ENCODE measurements at places on chromosomes 2 and 18.

DNA sequence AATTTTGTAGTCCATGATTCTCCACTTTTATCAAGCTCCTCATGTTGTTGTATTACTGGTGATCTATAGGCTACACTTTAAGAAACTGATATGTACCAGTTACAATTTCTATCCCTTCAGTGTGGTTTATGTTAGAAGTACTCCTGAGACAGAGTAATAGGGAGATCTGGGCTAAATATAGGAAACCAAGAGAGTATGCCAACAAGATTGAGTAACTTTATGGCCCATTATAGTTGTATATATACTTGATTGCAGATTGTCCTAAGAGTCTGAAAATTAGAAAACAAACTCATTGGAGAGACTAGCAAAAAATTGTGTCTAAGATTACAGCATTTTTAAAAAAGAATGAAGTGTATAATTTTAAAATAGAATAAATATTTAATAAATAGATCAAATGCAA lies 605.6 kb downstream of the XIRP2 start:
- no peak for DNase-seq

- DNase-seq: no peak
Measured at GRCh38 chr2:30867385-30867784, 60.1 kb upstream of the CAPN13 start.

GRCh38 chr2:237171396-237171795 lies 85.7 kb downstream of the COPS8 start:
- DNase-seq: no peak

DNA sequence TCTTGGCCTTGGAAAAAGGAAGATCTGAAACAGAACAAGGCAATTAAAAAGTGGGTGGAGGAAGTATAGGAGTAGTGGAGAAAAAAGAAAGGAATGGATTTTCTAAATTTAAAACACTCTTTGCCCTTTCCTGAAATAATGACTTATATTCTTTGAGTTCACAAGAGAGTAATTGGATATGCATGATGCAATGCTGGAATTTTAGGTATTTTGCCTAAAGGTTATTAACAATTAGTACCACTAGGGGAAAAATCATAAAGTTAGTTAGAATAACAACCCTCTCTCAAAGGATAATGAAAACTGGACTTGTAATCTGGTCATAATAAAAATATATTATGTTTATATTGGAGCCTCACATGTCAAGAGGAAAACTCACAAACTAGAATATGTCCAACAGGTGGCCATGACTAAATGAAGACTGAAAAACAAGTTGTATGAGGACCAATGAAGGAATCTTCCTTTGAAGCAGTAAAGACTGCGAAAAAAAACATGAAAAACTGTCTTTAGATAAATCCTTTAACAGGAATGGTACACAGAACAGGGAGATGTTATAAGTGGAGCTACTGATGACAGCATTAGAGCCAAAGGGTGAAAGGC lies 281.8 kb downstream of the NCKAP5 start:
- no peak for DNase-seq

- DNase-seq: no peak
Measured at GRCh38 chr2:17430326-17430725, 87.9 kb downstream of the RAD51AP2 start.

- no peak for DNase-seq
Measured at GRCh38 chr18:53745224-53745967, 479.1 kb downstream of the MBD2 start.

GRCh38 chr2:16881122-16881521 lies 215.5 kb upstream of the CYRIA start:
- no peak for DNase-seq

- no peak for DNase-seq
Measured at GRCh38 chr2:47050762-47051161, 104.3 kb downstream of the STPG4 start.

DNA sequence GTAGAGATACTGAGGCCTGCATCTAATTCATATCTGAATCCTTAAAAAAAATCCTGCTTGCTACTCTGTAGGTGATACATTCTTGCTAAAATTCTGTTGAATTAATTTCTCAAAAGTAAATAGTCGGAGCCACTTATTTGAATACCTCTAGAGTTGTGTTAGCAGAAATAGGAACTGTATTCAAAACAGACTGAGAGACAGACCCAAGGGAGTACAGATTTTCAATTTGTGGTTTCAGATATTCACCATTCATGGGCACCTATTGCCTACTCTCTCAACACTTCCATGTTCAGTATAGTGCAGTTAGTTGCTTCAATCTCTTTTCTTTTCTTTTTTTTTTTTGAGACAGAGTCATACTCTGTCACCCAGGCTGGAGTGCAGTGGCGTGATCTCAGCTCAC lies 46.6 kb upstream of the CTLA4 start:
- no peak for DNase-seq

DNA sequence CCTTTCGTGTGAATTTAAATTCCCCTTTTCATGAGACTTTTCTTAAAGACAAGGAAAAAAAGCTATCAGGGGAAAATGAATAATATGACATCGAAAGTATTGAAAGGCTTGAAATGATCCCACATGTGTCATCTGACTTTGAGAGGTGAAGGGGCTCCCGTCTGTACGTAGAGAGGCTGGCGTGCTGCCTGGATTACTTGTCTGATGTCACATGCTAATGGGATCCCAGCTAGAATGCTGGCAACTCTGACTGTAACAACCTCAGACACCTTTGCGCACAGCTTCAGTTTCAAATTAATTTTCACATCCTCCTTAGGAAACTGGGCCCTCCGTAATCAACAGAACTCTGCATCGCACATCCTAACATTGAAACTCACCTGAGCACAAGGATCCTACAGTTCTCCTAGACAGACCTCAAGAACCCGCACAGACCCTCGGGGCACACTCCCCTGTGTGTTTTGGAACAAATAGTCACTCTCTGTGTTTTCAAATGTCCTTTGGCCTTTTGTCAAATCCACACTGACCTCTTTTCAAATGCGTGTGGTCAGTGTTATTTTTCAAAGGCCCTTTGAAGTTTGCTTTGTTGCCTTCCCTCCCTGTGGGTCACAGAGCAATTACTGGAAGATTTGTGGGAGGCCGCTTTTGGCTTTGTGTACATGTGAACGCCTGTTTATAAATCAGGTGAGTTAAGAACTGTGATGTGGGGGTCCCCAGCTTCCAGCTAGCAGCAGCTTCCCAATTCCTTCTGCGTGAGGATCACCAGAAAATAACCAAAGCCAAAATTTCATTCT lies 65.9 kb downstream of the IL1R2 start:
- peak; percentile 46 for DNase-seq

DNA sequence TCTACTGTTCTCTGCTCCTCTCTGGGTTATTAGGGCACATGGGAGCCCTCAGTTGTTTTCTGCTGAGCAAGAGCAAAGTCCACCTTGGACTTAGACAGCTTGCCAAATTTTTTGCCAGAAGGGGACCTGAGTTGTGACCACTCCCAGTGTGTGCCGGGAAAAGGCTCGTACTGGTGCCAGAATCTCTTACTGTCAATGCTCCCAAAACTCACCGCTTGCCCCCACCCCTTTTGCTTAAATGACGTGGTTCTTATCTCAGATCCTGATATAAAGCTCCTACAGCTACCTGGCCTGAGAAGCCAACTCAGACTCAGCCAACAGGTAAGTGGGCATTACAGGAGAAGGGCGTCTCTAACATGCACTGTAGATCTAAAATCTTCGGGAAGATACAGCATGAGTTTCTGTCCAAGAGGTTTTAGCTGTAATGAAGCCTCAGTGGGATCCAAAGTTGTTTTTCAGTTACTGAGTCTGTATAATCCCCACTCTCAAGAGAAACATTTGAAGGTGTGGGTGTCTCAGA lies at the start of gene REG1A:
TSS of gene REG1A (plus strand) at position 295 of the 520 bp plus-strand sequence. CDS start 374 bp downstream, outside the sequence.
- no peak for DNase-seq

DNA sequence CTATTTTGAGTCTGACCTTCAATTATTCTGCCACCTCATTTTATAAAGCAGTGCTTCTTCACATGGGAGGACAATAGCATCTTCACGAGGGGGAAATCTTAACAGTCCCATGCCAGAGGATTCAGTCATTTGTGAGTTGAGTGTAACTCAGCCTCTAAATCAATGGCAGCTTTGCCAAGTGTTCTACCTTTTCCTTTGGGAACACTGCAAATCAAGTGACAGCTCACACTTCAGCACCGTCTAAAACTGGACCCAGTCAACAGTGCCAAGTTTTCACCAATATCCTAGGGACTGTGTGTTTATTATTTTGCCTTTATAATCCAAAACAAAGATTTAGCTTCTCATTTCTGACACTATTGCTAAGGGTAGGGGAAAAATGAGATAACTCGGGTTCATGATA lies 133.6 kb downstream of the FIGN start:
- DNase-seq: no peak

- no peak for DNase-seq
Measured at GRCh38 chr2:62974999-62975398, 75.6 kb upstream of the OTX1 start.

- no peak for DNase-seq
Measured at GRCh38 chr2:37767959-37768925, 96.8 kb upstream of the CDC42EP3 start.

DNA sequence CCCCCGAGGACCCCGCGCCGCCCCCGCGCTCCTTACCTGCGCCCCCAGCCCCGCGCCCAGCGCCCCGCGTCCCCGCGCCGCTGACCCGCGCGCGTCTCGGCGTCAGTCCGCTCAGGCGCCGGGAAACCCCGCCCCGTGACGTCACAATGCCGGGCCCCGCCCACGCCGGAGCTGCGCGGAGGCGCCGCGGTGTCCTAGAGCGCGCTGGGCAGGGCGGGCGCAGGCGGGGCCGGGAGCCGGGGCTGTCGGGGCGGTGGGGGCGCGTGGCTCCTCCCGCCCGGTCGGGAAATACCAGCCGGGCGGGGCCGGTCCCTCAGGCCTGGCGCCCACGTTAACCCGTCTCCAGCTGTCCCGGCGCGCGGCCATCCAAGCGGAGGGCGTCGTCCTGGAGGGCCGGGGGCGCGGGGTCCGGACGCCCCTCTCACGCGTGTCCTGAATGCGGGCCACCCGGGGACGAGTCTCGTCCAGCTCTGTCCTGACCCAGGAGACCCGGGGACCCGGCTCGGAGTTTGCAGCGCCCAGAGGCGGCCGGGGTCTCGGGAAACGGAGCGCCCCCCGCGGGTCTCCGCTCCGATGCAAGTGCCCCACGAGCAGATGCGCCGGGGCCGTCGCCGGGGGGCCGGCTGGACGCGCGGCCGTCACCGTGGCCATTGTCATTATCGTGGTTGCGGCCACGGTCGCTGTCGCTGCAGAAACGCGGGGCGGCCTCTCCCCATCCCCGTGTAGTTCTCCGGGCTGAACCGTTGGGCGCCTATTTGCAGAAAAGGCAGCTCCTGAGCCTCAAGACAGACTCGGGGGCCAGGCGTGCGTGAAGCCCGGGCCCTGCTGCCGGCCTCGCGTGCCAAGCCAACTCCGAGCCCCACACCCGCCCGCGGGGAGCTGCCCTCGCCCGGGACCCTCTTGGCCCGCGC lies at the start of gene SLC66A2:
TSS of gene SLC66A2 (minus strand) at position 109 of the 911 bp plus-strand sequence. CDS start 727 bp downstream, outside the sequence.
- peak; percentile 94 for DNase-seq

DNA sequence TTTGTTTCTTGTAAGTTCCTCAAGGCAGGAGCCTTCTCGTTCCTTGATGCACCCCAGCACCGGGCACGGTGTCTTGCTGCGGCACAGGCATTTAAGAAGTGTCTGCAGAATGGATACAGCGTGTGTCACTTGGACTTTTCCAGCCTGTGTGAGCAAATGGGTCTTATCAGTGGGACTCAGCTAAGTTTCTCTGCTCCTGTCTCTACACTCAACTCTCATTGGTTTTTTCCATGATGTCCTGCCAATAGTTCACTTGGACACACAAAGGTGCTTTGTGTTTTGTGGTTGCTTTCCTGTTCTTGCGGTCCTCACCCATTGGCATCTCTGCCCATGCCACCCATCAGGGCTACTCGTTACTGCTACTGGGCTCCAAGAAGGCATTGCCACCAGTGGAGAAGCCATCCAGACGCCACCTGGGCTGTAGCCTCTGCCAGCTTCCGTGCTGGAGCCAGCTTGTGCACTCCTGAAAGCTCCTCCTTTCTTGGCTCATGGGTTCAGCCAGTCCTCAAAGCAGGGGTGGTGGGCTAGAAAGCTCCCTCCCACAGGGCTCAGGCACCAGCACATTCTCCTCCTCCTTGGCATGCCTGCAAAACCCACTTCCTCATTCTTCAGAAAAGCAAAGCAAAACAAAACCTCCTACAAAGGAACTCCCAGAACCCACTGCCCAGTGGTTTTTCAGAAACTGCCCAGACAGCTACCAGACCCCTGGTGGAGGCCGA lies 41.4 kb downstream of the IL1R2 start:
- peak; percentile 38 for DNase-seq

GRCh38 chr2:197254776-197255530 lies 55.6 kb downstream of the ANKRD44 start:
- DNase-seq: peak; percentile 44

- peak; percentile 12 for DNase-seq
Measured at GRCh38 chr2:177489719-177490301, 97.2 kb downstream of the AGPS start.

DNA sequence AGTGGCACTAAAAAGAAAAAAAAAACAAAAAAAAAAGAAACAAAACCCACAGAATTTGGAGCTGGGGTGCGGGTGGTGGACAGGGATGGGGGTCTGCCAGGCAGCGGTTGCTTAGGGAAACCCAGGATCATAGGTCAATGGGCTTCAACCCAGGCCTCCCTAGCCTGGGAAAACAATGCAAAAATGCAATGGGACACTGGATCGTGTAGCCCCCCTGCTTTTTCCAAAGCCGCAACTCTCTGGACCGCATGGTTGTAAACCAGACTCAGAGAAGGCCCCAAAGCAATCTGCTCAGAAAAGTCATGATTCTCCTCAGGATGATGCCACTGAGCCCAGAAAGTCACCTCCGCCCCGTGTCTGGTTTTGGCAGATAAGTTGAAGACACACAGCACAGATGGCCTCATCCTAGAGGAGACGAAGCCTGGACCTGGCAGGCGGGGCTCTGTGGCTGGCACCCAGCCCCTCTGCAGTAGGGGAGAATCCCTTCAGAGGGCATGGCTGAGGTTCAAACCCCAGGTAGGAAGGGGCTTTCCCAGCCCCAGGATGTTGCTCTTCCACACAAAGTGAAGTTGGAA lies 5.1 kb downstream of the DLX2 start:
- no peak for DNase-seq

- DNase-seq: no peak
Measured at GRCh38 chr2:233459426-233459825, 105.1 kb downstream of the DGKD start.

DNA sequence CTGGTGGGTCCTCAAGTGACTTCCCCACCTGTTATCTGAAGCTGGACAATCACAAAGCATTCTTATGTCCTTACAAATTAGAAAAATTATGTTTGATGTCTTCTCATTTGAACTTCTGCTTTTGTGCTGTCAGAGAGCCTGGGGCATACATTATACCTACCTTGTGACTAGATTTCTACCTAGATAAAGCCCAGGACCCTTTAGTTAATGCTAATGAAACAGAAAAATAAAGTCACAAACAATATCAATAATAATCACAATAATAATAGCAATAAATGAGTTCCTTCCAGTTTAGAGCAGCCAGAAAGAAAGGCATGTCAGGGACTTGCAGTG lies 456.4 kb downstream of the SETBP1 start:
- no peak for DNase-seq

GRCh38 chr2:45845566-45845965 lies 194.1 kb downstream of the PRKCE start:
- DNase-seq: no peak

DNA sequence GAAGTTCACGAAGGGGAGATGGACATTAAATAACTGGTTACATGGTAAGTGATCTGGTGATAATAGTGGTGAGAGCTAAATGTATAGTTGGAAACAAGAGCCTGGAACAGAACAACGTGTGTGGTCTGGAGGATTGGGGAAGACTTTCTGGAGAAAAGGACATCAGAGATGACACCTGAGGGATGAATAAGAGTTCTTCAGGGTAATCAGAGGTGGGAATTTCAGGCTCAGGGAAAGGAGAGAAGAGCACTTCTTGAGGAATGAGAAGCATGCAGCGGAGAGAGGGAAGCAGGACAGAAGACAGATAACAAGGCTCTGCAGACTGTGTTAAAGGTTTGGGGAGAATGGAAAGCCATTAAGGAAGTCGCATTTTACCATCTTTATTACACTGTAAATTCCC lies 450.7 kb downstream of the TNS1 start:
- DNase-seq: no peak

Measured in activated CD4-positive, alpha-beta T cell treated with anti-CD3 and anti-CD28 coated beads, Interleukin-10, Interleukin-2, amounts not matched to agents 100 ng/mL and 50 ng/mL, durations not matched to agents 16 hours and 8 hours (primary cell).